ENCODE measurements at places on chromosomes 12 and 14.
A peak's percentile ranks its signal among the peaks of the same experiment; 100 is the strongest.

GRCh38 chr14:100413699-100414098, 90.6 kb downstream of the SLC25A47 start:
- no peak for DNase-seq

DNA sequence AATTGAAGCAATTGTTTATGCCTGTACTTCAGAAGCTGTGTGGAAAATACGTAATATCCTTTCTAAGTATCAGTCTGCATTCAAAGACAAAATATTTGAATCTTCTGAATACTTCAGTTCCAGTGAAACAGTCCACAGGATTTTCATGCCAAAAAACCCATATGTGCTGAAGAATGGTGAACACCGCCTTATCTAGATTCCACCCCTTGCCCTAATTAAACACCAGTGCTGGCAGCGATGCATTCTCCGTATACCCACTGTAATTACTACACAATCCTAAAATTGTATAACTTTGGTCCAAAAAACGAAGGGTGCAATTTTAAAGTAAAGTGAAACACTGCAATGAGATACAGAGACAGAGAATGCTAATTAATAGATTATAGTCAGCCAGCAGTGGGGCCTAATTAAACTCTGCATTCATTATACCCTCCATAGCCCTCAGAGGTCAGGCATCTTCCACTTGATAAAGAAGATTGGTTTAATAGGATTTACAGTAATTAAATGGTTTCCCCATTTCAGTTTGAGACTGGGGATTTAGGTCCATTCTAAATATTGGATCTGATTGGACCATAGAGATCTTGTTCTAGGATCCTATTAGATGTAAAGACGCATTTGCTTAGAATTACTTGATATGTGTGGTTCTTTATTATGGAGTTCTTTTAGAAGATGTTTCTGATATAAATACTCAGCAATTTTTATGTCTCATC, 43.9 kb downstream of the ERC1 start:
- no peak for DNase-seq

DNA sequence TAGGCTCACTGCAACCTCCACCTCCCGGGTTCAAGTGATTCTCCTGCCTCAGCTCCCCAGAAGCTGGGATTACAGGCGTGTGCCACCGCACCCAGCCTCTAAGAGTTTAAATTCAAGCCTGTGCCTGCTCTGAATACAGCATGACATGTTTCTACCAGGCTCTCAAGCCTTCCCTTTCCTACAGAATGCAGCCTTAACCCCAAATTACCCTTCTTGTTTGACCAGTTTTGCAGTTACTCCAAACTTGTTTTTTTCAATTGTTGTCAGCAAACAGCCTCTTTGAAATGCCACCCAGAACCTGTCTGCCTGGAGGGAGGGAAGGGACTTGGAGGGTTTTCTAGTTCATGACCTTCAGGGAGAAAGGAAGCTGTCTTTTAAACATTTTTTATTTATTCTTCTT, 15.4 kb downstream of the GLTP start:
- no peak for DNase-seq

GRCh38 chr12:124545508-124546418, 21.6 kb downstream of the NCOR2 start:
- DNase-seq: no peak

GRCh38 chr12:100877776-100878175, 83.2 kb downstream of the ANO4 start:
- DNase-seq: no peak

DNA sequence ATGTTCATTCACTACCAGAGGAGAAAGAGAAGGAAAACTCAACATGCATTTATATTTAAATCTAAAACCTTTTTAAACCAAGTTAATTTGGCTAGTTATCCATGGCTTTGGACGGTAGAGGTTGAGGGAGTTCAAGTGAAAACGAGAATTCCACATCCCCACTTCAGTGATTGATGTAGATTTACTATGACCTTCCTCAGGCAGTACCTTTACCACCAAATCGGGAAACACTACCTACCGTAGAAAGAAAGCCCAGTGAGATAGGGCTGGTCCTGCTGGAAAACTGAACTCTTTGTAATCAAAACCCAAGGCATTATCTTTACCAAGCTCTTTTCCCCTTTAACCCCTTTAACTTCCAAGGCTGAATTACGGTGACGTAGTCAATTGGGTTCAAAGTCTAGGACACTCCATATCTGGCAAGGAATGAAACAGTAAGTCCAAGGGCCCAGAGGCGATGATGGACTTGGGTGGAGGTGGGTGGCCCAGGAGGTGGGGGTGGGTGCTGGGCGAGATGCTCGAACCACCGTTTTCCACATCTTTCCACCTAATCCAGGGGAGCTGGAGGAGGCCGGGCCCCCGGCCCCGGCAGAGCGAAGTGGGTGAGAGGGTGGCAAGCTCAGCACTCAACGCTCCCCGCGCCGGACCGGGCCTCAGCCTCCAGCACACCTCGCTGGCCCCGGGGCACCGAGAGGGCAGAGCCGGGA, 618 bp downstream of the SEC23A start:
- peak; percentile 62 for DNase-seq

- DNase-seq: no peak
Observed at GRCh38 chr14:20418501-20418909, 5.2 kb upstream of the TEP1 start.

DNA sequence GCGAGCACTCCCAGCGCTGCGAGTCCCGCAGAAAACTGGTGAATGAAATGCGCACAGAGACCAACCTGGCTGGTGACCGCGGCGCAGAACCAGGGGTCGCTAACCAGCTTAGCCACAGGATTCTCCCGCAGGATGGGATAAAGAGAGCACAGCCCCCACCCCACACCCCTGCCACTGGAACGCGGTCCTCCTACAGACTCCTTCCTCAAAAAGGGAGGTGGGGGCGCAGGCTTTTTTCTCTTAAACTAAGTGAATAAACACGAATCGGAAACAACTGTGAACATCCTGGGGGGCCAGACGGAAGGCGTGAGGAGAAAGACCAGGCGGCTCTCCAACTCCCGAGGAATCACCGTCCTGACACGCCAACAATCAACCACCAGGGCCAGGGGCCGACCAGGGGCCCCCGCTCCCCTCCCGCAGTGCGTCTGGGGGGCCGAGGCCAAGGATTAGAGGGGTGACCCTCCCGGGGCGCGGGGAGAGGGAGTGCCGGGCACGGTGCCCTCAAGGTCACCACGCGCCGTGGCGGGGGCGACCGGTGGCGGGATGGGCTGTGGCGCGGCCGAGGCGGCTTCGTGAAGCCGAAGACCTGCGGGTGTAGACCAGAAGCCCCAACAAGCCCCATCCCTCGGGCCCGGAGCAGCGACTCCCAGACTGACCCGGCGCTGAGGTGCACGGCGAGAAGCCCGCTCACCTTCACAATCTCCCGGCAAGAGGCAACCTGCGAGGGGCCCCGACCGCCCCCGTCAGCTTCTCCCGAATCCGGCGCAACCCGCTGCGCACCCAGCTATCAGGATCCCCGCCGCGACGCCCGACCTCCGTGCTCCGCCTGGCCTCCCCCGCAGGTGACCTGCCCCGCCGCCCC, 704 bp downstream of the ATP2B1 start:
- DNase-seq: peak; percentile 54

DNA sequence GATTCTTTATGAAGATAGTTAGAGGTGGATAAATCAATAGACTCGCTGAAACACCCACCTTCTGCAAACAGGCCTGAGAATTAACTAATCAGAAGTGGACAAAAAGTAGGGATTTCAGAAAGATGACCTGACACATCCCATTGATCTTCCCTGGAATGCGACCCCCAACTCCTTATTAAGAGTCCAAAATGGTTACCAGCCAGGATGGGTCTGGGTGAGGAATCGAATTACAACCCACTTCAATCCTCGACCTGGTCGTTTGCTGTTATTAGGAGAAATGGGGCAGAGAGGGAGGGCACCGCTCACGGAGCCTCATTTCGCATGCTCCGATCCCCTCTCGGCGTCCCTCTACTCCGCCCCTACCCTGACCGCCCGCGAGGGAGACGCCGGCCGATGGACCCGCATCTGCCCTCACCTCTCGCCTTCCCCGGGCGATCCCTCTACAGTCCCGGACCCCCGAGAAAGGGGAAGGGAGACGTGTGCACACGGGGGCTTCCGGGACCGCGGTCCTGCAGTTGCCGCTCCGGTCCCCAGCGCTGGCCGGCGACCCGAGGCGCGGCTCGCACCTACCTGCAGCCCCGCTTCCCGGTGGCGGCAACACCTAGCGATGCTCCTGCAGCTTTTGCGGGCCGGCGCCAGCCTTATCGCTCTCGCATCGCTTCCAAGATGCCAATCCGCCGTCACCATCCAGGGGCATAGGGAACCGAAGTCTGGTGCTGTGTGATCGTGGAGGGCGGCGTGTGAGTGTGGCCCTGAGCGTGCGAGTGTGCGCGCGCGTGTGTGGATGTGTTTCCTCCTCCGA, 69.3 kb upstream of the USP15 start:
- DNase-seq: no peak

DNA sequence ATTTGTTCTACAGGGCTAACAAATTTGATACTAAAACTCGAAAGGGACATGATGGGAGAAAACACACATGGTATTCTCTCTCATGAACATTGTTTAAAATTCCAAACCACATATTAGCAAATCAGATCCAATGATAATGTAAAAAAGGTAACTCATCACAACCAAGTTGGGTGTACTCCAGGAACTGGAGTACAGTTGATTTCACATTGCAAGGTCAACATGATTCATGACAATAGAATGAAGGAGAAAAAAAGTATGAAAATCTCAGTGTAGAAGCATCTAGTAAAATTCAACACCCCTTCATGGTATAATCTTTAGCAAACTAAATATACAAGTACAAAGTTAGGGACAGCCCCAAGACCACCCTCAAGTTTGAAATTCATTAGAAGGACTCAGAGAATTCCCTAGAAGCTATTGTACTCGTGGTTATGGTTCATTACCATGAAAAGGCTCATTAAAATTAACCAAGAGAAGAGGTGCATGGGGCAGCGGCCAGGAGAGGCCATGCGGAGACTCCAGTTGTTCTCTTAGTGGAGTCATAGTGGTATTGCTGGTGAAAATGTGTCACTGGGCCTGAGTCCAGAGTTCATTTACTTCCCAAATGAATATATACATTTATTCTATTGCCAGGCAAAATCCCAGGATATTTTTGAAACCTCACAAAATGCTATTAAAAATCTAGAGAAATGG, 3.1 kb upstream of the CDCA4 start:
- no peak for DNase-seq

GRCh38 chr12:20505056-20505455, 136.7 kb downstream of the PDE3A start:
- no peak for DNase-seq

- no peak for DNase-seq
Observed at GRCh38 chr12:57090490-57090889, 1.6 kb downstream of the NAB2 start.

DNA sequence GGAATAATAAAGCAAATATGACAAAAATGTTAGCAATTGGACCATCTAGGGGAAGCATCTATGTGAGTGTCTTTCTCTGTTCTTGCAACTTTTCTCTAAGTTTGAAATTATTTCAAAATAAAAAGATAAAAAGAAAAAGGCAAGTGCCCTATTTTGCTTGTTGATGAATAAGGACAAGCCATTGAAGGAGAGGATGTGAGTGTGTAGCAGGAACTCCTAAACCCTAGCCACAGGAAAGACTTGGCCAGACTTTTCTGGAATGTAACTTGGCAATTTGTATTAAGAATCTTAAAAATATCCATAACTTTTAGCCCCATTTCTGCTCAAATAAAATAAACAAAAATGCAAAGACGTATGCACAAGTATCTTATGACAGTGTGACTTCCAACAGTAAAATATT, 279.4 kb downstream of the CACNA1C start:
- no peak for DNase-seq

DNA sequence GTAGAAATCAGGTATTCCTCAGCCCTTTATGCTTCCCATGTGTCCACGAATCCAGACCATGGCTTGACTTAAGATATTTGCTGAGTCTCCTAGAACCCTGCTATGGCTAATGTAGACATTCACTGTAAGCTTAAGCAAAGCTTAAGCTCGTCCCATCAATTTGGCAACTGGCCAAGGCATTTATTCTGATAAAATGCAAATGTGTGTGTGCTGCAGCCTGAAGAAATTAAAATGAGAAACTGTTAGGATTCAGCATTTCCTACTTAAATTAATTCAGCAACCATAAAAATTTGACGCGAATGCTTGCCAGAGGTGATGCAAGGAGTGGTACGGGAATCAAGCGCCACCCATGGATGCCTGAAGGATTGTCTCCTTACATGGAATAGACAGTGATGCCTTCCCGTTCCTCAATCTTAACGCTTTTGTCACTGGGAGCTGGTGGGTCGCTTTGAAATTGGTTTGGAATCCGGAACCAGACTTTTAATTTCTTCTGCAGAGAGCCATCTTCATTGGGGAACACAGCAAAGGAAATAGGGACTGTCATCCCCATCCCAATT, 13.2 kb downstream of the HEBP1 start:
- no peak for DNase-seq

DNA sequence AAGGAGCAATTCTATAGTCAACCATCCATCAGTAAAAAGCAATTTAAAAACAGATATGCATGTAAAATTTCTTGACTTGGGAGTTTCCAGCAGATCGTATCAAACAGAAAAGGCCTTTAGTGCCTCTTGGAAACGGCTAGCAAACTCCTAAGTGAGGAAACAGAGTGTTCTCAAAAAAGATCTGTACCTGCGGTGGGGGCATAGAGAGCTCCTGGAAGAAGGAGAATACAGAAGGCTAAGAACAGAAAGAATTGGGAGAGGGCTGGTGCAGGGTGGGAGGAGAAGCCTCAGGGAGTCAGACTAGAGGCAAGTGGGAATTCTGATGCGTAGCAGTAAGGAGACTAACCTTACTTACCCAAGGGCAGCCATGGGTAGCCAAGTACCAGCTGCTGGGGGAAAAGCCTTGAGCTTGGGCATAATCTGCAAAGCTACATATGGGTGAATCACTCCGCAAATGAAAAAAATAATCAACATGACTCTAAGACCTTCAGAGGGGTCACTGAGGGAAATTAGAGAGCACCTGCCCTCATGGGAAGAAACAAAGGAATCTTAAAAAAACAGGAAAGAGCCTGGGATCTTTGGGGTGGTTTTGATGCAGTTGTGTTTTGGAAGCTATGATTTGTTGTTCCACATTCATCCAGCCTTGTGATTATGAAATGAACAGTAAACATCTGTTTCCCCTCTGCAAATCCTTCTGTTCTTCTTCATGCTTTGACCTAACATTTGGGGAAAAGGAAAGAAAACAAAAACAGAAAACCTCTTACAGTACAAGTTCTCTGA, 10.4 kb downstream of the RHOJ start:
- no peak for DNase-seq

- DNase-seq: no peak
Observed at GRCh38 chr12:53343969-53344368, 7.8 kb upstream of the SP7 start.

DNA sequence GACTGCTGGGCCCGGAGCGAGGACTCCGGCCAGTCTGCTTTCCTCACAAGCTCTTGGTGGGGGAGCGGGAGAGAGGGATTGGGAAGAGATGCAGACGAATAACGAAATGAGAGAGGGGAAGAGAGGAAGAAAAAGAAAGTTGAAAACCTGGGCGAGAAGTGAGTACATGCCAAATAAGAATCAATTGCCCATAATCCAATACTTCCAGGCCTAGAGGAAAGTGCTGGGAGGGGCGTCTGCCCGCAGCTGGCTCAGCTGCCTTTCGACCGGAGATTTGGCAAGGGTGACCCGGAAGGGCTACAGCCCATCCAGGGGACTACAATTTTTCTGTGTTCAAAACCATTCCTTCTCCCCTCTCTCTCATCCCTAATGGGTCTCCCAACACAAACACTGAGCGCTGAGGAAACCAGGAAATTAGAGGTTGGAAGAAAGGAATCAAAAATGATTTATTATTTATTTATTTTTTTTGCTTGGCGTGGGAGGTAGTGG, 4.9 kb downstream of the NKX2-1 start:
- DNase-seq: no peak

All from right lobe of liver (tissue), 6 donors.